Hematopoietic multipotent progenitor cell treated with erythropoietin and hydrocortisone succinate and interleukin-3 and kit ligand, for 8 days (in vitro differentiated cells): ENCODE measurements at places on chromosomes 12 and 14.
A peak's percentile ranks its signal among the peaks of the same experiment; 100 is the strongest.

DNA sequence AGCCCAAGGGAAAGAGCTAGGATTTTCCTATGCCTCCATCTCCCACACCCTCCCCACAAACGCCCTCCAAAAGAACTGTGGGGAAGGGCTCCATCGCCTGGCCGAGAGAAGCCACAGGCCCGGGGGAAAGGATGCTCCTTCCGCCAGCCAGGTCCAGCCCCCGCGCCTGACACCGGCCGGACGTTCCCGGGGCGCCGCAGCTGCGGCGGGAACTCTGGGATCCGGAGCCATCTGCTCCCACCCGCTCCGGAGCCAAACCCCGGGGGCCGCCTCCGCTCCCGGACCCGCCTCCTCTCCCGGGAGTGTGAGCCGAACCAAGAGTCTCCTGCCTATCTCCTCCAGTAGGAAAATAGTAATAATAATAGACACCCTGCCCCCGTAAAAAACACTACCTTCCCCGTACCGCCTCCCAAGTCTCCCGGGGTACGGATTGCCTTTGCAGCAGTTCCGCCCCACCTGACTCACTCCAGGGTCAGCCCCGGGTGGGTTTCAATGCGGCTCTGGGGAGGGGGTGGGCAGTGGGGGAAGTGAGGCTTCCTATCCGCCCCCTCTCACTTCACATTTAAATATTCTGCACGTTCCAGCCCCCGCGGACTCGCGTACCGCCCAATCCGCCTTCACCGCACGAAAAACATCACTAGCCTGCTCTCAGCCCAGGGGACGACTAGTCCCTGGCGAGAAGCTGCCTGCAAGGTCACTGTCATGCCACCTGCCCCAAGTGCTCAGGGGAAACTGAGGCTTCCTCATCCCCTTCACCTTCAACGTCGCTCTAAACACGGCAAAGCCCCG is 2.4 kb downstream of the AGAP2 start:
- no peak for DNase-seq

DNA sequence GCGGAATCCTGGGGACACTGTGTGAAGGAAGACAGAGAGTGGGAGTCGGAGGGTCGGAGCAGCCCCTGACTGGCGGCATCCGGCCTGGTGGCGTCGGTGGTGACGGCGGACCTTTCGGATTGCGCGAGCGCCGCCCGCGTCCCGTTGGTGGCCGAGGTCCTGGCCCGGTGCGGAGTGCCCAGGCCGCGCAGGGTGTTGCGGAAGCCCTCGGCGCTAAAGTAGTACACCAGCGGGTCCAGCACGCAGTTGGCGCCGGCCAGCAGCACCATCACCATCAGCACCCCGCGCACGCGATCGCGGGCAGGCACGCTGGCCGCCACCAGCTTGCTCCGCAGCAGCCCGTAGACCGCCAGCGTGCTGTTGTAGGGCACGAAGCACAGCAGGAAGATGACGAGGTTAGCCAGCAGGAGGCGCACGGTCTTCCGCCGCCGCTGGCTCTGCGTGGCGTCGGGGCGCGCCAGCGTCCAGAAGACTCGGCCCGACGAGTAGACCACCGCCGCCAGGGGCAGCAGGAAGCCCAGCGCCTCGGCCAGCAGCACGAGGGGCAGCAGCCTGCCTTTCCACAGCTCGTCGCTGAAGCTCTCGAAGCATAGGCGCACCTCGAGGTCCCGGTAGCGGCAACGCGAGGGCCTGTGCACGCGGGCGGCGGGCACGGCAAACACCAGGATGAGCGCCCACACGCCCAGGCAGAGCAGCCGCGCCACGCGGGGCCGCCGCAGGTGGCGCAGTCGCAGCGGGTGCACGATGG is 13.1 kb upstream of the CHD4 start:
- DNase-seq: peak; percentile 31

- DNase-seq: no peak
Observed at GRCh38 chr12:38424436-38424835, 107.9 kb downstream of the ALG10B start.

DNA sequence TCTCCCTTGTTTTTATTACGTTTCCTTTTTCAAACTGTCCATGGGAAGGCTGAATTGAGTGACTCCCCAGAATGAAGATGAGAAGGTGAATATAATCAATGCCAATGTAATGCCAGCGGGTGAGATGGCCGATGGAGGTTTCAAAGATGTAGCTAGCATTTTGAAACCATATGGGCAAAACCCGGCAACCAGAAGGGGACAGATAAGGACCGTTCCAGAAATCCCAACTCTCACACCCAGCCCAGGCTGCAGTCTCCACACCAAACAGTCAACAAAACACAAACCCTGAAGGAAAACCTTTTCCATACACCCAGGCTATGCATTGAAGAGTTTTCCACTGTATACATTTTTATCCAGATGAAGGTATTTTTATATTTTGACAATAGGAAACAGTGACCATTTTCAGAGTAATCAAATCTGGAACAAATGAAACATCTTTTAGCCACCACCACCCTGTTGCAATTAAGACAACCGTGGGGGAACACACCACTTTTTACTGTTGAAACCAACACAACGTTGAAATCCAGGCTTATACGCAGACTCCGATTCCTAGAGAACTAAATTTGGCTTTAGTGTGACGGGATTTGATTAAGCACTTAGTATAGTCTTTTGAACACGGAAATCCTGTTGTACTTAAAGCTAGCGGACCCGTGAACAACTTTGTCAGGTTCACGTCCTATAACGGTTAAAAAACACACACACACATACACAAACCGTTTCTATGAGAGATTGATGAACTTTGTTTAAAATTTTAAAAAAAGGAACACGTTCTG is 19.0 kb downstream of the PHETA1 start:
- DNase-seq: no peak

- no peak for DNase-seq
Observed at GRCh38 chr12:42918443-42918842, 328.9 kb upstream of the PRICKLE1 start.

GRCh38 chr14:90508536-90509254 is 111.9 kb downstream of the CALM1 start:
- no peak for DNase-seq

- DNase-seq: no peak
Observed at GRCh38 chr14:61668282-61668681, 27.0 kb upstream of the HIF1A start.
